ENCODE measurements at places on chromosomes 3 and 15.

- DNase-seq: no peak
Observed at GRCh38 chr3:8800016-8800415, 30.6 kb upstream of the OXTR start.

DNA sequence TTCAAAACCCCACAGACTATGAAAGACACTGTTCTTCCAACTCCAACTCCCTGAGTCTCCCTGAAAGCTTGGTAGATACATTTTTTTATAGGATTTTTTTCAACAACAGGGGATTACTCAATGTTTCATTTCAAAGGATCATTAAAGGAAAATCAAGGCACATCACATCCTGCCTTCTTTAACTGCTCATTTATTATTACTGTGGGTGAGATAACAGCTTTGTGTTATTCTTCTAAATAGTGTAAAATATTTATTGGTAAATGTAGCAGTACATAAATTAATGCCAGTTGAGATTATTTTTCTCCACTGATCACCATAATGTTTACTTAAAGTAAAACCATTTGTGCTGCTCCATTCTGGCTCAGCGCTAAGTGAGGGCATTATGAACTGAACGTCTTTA is 57.2 kb downstream of the AGBL1 start:
- no peak for DNase-seq

GRCh38 chr3:37198996-37199395 is 24.6 kb upstream of the LRRFIP2 start:
- no peak for DNase-seq

DNA sequence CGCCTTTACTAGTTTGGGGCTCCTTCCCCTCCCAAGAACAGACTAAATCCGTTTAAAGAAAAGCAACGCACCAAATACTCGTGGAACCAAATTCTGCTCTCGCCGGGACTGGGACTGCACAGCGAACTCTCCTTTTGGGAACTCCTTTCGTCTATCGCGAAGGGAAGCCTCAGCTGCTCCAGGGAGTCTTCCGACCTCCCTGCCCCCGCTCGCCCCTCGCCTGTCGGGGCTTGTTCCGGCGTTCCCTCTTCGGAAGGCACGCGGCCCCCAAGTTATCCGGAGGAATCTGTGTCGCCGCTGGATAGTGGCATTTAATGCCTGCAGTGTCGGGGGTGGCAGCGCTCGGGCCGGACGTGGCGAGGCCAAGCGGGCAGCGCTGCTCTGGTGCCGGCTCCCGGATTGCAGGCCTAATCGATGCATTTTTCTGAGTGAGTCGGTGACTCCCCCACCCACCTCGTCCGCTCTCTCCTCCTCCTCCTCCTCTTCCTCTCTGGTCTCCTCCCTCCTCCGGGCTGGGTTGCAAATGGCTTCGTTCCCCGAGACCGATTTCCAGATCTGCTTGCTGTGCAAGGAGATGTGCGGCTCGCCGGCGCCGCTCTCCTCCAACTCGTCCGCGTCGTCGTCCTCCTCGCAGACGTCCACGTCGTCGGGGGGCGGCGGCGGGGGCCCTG is at the start of gene TRIM71:
TRIM71 (plus strand) TSS at position 440 of the 671 bp plus-strand sequence; CDS start at position 524, 84 bp downstream.
- DNase-seq: no peak

- no peak for DNase-seq
Observed at GRCh38 chr3:189739378-189739777, 108.2 kb downstream of the TP63 start.

All from stimulated activated CD4-positive, alpha-beta T cell treated with anti-CD3 and anti-CD28 coated beads, Interleukin-2, amount 100 ng/mL, for 4 hours (primary cell).